ENCODE measurements at places on chromosomes 5 and 9.

DNA sequence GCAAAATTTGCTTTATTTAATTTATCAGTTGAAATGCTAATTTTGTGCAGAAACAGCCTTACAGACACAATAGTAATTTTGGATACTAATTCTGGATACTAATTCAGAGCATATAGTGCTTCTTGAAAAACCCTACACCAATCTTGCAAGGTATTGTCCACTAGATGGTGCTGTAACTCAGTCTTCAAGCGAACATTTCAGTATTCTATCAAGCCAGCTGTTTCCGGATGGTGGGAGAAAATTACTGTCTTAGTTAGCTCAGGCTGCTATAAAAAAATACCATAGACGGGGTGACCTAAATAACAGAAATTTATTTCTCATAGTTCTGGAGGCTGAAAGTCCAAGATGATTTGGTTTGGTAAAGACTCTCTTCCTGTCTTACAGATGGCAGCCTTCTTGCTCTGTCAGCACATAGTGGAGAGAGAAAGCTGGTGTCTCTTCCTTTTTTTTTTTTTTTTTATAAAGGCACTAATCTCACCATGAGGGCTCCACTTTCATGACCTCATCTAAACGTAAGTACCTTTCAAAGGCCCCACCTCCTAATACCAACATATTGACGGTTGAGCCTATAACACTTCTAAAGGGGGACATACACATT, 1306.5 kb upstream of the CDH9 start:
- DNase-seq: peak; percentile 56

- DNase-seq: no peak
Observed at GRCh38 chr5:176588297-176588696, 21.7 kb downstream of the GPRIN1 start.

GRCh38 chr9:78303377-78304062, 6.6 kb downstream of the PSAT1 start:
- no peak for DNase-seq

DNA sequence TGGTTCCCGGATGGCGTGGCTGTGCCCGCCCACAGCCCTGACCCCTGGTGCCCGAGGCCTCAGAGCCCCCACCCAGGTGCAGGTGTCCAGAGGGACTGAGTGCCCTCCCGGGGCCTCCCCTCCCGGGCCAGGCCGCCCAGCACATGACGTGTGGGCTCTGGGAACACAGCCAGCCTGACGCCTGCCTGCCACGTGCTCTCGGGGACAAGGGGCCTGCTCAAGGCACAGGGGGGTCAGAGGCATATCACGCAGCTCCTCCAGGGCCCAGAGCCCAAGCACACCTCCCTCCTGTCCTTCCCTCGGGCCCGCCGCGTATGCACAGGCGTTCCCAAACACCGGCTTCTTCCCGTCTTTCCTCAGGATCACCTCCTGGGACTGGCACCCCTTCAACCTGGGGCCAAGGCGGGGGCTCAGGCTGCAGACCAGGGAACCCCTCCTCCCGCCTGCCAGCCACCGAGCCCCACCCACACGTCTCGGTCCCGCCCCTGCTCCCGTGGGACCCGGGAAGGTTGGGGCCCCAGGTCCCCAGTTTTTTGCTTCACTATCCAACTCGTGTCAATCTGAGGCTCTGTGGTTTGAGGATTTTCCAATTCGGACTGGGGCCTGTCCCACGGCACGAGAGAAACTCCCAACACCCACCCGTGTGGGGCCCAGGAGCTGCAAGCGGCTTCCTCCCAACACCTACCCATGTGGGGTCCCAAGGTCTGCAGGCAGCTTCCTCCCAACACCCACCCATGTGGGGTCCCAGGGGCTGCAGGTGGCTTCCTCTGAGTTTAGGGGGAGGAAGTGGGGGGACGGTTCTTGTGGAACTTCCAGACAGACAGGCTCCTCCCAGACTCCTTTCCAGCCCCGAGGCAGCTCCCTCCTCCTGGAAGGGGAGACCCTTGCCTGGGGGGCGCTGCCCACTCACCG, 1.5 kb downstream of the LCN10 start:
- no peak for DNase-seq
